Trophoblast cell (in vitro differentiated cells and primary cell): ENCODE measurements at places on chromosomes 5 and 9.

GRCh38 chr9:129604766-129605163 lies 16.1 kb downstream of the C9orf50 start:
- no peak for DNase-seq

- DNase-seq: no peak
Observed at GRCh38 chr5:139761057-139761450, 34.6 kb upstream of the PSD2 start.

GRCh38 chr9:20031836-20032235 lies 243.0 kb upstream of the SLC24A2 start:
- peak; percentile 5 for DNase-seq

DNA sequence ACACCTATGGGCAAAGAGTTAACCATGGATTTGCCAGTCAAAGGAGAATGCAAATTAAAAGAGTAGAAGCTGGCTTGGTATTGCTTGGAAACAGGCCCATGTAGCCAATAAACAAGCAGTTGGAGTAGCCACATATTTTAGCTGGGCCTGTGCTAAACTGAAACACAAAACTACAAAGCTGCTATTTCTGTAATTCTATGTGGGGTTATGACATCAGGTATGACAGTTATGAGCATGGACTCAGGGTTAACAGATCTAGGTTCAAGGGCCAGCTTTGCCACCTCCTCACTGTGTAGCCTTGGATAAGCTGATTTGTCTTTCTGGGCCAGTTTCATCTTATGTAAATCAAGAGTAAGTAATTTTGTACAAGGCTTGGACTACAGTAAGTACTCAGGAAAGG lies 142.7 kb downstream of the PIP5K1B start:
- DNase-seq: no peak

DNA sequence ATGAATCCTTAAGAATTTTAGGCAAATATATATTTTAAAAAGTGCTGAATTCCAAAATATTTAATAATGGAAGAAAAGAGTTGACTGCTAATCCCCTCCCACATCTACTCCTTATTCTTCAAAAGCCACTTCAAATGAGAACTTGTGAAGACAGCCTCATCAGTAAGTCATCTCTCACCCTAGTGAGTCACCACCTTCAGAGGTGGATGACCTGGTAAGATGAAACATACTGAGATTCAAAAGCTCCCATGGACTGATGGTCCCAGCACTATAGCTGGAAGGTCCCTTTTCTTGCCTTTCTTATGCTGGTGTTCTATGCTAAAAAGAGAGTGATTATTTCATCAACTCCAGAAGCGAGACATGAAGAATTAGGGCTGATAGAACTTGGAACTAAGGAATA lies 37.8 kb upstream of the SPDL1 start:
- DNase-seq: no peak

- DNase-seq: no peak
Observed at GRCh38 chr9:96199006-96199405, 103.0 kb downstream of the HSD17B3 start.

DNA sequence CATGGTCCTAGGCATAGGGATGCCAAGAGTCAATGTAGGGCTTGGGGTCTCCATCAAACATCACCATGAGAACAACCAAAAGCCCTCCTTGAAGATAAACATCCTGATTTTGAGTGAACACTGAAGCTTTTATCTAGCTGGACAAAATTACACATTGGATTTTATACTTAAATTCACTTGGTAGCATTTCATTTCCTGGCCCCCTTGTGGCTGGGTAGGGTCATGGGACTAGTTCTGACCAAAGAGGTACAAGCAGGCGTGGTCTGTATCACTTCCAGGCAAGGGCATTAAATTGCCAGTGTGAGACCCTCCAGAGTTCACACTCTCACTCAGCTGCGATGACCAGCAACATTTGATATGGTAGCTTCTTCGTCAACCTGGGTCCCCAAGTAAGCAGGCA lies 320.3 kb downstream of the ACTL7B start:
- DNase-seq: no peak

DNA sequence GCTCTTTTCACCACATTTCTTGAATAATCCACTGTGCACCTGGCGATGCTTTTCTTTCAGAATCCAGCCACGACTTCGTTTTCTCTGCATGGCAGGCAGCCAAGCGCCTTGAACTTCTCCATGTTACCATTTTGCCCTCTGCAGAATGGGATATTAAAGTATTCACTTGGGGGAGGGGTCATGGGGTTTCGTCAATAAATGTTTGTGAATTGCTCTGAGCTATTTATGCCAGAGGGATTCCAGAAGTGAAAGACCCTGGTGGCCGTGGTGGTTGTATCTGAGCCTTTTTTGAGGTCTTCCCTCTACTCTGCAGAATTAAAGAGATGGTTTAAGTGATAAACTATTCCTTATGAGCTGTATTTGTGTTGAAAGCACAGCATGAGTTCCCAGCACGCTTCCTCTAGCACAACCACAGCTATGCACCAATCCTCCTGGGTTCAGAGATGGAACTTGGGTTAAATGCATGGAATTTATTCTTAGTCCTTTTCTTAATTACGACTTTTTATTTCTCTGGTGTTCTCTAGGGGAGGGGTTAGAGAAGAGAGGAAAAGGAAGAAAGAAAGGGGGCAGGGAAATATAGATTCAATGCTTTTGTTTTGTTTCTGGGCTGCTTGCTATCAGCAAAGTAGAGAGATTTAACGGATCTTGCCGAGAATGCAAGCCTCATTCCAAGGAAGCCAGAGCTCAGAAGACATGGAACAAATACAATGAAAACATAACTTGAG lies 478.2 kb upstream of the TNC start:
- DNase-seq: peak; percentile 49

DNA sequence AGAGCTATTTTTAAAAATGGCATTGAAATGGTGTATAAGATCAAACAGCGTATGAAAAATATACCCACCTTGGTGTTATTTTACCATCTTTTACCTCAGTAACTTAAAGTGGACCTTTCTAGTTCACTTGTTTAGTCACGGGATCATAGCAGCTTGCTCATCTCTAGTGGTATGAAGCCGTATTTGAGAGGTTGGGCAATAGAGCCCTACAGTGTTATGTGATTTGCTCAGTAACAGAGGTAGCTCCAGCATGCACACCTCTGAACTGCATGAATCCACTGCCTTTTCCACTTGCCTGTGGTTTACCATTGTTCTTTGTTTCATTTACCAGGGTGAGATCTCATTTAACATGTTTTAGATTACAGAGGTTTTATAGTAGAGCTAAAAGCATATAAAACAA lies 134.4 kb downstream of the ATG10 start:
- DNase-seq: peak; percentile 27

GRCh38 chr5:119323601-119324000 lies 32.2 kb upstream of the TNFAIP8 start:
- DNase-seq: peak; percentile 78

DNA sequence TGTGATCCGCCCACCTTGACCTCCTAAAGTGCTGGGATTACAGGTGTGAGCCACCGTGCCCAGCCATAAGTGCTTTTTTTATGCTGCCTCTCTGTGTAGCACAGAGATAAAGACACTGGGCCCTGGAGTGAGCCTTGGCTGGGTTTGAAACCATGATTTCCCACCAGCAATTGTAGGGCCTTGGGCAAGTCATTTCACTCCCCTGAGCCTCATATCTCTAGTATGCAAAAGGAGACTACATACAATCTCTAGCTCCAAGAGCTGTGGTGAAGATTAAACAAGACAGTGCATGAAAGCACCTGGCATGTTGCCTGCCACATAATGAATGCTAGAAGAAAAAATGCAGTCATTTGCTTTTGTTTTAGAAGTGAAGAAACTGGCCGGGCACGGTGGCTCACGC lies 3.9 kb downstream of the FABP6 start:
- DNase-seq: no peak

DNA sequence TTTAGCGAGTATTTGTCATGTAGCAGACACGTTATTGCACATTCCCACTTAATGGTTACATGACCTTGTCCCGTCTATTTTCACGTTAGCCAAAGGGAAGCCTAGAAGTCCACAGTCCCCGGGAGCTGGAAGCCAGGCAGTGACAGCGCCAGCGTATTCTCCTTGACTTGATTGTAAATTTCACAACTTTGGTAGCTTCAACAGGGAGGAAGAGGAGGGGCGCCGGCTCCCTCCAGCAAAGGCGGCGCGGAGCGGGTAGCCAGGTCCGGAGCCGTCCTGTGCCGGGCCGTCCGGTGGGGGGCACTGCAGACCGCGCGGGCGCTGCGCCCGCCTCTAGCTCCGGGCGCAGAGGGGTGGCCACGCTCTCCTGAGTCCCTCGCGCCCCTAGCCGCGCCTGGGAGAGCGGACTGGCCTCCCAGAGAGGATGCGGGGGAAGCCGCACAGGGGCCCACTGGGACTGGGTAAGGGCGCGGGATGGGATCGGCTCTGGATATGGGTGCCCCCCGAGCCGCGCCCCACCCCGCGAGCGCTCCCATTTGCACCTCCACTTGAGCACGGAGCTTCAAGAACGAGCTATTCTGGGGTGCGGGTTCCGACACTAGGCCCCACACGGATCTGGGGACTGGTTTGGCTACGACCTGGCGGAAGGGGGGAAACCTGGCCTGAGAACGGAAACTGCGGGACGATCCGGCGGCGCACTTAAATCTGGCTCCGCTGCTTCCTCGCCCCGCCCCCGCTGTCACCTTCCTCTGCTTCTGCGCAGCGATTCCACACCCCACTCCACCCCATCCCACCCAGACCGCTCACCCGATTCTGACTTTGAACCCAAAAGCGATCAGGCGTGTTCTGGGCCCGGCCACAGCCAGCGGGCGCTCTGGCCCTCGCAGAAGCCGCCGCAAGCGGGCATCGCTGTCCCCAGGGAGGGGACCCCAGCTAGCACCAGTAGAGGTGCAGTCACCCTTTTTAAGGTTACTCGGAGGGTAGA lies 23.8 kb downstream of the KLF4 start:
- peak; percentile 68 for DNase-seq

GRCh38 chr5:150487199-150488061 lies 20.5 kb upstream of the NDST1 start:
- DNase-seq: peak; percentile 23

- DNase-seq: no peak
Observed at GRCh38 chr9:7980691-7981289, 181.2 kb upstream of the DMAC1 start.

DNA sequence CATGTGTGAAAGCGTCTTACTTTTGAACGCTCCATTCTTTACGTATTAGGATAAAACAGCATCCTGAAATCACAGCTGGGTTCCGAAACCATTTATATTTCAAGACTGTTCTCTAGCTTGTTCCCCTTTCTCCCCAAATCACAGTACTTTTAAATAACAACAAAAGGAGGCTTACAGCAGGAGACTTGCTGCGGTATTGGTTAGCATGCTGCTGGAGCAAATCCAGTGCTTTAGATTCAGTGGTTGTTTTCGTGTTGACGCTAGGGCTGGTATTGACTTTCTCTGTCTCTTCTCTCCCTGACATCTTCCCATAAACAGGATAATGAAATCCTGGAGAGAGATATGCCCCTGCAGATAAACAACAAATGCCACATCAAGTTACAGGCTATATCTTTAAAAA lies 103.1 kb downstream of the ZNF608 start:
- DNase-seq: no peak

DNA sequence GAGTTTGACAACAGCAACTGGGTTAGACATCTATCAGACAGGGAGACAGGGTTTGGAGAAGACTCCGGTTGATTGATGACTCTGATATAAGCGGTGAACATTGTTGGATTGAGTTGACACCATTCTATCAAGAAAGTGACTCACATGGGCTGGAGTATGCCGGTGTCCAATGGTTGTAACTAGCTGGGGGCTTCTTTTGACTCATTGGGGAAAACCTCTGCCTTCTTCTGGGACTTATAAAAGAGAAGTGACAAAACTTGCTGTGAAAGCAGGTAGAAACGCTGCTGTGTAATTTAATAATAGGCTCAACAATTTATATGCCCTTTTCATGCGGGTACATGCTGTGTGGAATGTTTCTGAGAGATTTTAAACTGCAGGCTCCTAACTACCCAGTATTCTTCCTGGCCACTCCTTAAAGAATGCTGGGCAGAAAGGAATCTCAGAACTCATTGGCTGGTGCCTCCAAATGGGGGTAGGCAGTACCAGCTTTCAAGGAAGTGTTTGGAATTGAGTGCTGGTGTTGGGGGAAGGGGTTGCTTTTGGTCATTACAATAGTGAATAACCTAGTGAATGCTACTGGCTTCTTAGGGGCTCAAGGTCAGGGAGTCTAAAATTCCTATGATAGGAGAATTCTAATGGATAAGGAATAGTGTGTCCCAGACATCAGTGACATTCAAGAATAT lies 43.9 kb downstream of the FYB1 start:
- DNase-seq: peak; percentile 79

DNA sequence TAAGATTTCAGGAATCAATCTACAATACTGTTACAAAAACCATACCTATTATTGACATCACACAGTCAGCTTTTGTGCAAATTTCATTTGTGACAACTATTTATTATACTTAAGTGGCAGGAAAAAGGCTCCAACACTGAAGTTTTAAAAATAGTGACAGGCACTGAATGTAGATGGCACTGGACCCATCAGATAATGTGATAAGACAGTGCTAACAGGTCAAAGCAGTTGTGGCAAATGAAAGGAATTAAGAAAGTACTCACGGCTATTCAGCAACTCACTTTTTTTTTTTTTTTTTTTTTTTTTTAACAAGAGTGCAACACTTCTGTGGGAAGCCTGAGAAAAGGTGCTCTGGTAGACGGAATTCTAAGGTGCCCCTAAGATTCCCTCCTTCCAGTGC lies 115.0 kb upstream of the MEF2C start:
- no peak for DNase-seq
